ENCODE measurements at places on chromosomes 2 and 18.

DNA sequence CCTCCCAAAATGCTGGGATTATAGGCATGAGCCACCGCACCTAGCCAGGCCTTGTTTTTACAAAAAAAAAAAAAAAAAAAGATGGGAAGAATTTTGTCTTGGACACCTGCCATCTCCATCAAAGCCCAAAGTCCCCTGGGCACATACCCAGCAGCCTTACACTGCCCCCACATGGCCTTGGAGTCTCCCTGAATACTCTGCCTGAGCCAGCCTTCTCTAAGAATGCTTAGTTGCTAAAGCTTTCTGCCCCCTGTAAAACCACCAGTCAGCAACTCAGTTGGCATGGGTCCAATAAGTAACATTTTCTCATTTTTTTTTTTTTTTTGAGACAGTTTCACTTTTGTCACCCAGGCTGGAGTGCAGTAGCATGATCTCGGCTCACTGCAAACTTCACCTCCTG lies 40.6 kb downstream of the SPC25 start:
- DNase-seq = no peak

GRCh38 chr2:239947729-239948045 lies 77.5 kb downstream of the NDUFA10 start:
- DNase-seq = no peak

- DNase-seq = no peak
Observed at GRCh38 chr2:60553495-60554073, at the start of gene BCL11A. Gene BCL11A (minus strand): TSS chr2:60553654. CDS start chr2:60553270, 384 bp downstream.

- DNase-seq = no peak
Observed at GRCh38 chr2:179239195-179239594, 25.4 kb downstream of the SESTD1 start.

DNA sequence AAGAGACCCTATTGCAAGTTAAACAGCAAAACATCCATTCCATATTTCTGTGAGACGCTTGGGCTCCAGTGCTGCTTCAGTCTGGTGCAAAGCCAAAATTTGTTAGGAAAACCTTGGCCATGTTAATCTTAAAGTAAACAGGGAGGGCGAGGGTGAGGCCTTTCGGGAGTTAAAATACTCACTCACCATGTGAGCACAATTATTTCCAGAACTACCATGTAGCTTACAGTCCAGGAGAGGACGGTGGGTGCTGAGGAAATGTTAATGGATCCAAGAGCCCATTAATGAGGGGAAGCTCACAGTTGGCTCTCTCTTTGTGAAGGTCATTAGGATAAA lies 286.4 kb downstream of the SLC8A1 start:
- DNase-seq = no peak

DNA sequence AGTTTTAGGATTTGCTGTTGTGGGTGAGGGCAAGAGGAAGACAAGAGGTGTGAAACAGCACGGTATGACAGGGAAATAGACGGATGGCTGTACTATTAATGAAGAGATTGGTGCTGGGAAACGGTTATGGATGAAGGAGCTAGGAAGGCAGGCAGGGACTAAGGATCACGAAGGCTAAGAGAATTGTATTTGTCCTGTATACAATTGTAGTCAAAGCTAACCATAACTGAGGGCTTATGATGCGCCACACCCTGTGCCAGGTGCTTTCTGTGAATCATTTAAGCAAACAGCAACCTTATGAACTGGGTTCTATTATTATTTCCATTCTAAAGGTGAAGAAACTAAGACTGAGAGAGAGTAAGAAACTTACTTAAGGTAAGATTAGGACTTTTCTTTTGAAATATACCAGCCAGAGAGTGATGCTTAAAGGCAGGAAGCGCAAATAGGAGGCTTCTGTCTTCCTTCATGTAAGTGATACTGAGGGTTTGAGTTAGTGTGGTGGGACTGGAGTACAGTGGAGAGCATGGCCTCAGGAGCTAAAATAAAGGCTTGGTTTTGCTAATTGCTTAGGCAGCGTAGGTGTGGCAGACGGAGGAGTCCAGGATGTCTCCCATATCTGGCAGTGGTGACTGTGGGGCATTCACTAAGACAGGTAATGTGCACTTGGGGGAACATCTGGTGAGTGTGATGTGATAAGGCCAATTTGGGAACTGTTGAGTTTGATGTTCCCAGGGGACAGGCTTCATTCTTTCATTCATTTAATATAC lies 85.8 kb downstream of the PLEKHM3 start:
- no peak for DNase-seq

GRCh38 chr2:12711339-12711738 lies 5.4 kb upstream of the TRIB2 start:
- DNase-seq = no peak

DNA sequence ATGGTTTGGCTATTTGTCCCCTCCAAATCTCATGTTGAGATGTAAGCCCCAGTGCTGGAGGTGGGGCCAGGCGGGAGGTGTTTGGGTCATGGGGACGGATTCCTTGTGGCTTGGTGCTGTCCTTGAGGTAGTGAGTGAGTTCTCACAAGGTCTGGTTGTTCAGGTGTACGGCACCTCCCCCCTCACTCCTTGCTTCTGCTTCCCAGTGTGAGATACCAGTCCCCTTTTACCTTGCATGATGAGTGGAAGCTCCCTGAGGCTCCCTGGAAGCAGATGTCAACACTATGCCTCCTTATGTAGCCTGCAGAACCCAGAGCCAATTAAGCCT lies 232.6 kb downstream of the LDLRAD4 start:
- DNase-seq = no peak

DNA sequence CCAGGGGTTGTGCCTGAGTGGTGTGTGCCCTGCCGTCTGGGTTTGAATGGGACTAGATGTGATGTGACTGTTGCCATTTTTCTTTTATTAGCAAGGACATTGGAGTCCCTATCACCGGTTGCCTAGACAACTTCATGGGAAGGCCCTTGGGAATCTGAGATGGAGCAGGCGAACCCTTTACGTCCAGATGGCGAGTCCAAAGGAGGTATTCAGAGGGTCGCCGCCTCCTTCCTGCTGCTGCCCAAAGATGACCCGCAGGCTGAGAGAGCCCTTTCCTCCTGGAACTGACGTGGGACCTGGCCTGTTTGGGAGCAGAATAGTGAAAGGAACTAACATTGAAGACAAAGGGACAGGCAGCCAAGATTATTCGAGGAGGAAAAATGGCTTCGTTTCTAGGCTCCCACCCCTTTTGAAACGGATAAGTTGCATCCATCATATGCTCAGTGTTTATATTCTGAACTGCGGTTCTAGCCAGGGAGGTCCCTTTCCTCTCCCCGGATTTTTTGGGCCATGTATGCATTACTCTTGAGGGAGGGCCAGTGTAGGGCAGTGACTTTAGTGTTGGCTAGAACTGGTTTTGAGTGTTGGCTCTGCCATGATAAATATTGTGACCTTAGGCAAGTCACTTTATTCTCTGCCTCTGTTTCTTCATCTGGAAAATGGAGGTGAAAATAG lies 673 bp downstream of the CENPO start:
- DNase-seq = no peak

- no peak for DNase-seq
Observed at GRCh38 chr18:63603772-63604171, 16.6 kb downstream of the SERPINB13 start.

DNA sequence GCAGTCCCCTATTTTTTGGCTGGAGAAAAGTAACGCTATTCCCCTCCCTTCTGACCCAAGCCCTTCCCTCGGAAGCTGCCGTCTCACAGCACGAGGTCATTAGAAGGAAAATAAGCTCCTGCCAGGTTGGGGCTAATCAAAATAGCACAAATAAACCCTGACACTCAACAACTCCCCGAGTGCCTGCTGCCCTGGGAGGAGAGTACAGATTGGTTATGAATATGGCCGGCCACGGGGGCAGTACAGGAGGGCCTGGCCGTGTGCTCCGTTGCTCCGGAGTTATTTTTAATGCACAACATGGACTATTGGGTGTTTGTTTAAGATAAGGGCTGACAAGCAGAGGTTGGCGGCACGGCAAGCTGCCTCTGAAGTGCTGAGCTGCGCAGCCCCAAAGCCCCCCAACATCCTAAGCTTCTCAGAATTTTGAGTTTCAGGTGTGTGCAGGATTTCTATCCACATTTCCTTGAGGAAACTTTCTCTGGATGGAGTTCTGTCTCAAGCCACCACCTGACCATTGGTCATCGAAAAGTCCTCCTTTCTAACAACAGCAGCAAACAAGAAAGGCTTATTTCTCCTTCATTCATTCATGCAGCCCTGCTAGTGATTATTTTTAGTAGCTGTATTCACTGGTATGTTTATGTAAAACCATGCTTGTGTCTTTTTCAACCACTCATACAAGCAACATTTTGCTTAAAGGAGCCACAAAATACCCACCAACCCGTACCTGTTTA lies 58.7 kb downstream of the PAX3 start:
- DNase-seq = no peak

- DNase-seq = no peak
Observed at GRCh38 chr2:241770185-241770935, 6.3 kb upstream of the GAL3ST2 start.

- no peak for DNase-seq
Observed at GRCh38 chr2:159272156-159272555, 14.3 kb downstream of the WDSUB1 start.

DNA sequence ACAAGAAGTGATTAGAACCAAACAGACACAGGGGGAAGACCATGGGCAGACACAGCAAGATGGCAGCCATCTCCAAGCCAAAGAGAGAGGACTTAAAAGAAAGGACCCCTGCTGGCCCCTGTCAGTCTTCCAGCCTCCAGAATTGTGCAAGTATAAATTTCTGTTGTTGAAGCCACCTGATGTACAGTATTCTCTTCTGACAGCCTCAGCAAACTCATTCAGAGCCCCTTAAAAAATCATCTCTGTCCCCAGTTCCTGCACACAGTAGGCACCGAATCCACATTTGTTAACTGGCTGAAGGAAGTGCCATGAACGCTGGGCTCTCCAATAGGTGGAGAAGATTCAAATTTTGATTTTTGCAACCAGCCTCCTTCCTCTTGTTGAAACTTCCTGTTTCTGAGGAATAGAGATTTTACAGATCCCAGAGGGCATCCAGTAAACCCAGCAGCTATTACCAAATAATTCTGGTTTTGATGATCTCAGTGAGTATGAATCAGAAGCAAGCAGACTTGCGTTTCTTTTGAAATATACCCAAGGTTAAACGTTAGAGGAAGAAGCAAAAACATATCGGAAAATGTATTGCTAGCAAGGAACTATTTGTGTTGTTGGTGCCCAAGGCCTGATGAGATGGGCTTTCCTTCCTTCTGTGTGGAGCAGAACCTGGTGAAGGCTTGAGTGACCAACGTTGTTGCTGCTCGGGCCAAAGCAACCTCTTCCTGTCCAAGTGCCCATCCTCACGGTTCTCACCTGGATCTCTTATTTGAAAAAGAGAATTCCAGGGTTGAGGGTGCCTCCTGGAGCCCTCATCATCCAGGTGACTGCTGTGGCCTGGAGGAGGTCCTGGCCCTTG lies 47.7 kb upstream of the PLB1 start:
- DNase-seq = no peak

GRCh38 chr18:70457788-70458187 lies 168.9 kb downstream of the SOCS6 start:
- no peak for DNase-seq
